NCI-H1436 treated with DMSO at 0.1 percent for 48 hours (cell line): ENCODE measurements at places on chromosomes 3 and 15.

DNA sequence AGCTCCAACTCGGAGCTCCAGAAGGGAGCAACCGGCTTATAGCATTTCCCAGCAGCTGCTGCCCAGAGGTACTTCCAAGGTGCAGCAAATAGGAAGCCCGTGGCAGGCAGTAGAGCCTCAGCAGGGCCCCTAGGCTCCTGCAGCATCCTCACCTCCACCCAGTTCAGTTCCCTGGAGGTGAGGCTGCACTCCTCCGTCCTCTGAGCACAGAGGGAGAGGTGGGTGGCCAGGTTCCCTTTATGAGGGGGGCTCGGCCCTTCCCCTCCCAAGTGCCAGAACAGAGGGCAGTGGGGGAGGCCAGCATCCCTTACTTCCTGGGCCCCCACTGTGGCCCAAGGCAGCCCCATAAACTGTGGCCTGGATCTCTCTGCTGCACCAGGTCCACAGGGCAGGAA lies 150.2 kb downstream of the ATP10A start:
- no peak for DNase-seq

DNA sequence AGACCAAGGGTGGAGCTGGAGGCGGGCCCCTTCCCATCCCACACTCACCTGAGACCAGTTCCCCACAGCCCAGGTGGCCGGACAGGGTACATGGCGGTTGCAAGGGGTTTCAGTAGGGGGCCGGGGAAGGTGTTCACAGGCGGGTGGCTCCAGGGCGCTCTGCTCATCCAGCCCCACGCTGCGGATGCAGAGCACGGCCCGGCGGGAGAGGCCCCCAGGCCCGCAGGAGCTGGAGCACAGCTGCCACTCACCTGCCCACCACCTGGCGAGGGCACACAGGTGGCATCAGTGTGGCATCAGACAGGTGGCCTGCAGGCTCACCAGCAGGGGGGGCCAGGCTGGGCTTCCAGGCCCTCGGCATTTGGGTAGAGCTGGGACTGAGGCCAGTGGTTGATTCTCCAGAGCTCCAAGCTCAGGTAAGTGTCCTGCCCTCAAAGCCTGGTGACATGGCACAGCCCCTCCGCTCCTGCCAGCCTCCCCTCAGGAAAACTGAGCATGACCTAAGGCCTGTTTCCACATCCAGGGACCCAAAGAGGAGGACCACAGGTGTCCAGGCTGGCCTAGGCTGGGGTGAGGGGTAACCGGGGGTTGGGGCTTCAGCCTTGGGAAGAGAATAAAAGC lies 43.8 kb downstream of the ADAMTS7 start:
- DNase-seq = no peak

DNA sequence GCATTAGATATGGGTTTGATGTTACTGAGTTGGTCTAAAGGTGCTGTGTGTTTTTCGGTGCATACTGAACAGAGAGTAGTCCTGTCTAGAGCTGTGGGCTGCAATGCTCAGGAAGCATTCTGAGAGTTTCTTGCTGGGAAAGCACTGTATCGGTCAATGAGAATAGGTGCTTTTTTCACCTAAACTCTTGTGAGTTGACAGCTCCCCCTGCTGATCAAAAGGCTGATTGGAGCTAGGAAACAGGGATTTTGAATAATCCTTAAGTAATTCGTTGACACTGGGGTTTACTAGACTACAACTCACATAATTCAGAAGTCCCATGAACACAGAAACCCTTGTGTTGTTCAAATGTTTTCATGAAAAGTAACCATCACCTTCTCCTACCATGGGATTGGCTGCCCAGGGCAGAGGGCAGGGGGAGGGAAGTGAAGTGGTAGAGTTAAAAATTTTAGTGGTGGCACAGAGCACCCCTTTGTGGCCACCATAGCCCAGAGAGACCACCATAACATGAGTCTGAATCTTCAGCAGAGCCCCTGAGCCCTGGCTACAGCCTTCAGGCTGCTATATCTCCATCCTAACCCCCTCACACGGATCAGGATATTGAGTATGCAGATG lies 13.0 kb upstream of the MANF start:
- no peak for DNase-seq

DNA sequence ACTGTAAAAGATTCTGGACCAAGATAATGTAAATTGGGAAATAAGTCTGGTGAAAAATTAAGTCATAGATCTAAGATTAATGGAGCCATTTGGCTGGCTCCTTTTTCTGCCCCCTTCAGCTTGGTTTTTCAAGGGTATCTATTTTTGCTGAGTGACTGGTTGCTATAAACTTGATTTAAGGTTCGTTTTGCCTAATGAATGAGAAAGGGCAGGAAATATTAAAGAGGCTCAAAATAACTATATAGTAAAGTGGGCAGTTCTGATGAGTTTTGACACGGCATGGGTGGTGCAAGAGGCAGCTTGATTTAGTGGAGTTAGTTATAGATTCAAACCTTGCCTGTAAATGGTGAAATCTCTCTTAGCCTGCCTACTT lies 140.7 kb downstream of the STAC start:
- no peak for DNase-seq

- DNase-seq = no peak
Measured at GRCh38 chr3:195828762-195829161, 17.0 kb upstream of the MUC4 start.

GRCh38 chr3:5022187-5022965 lies 43.1 kb downstream of the BHLHE40 start:
- no peak for DNase-seq

GRCh38 chr3:71168880-71169411 lies 414.6 kb downstream of the FOXP1 start:
- no peak for DNase-seq

GRCh38 chr15:70466895-70467529 lies 296.3 kb downstream of the UACA start:
- no peak for DNase-seq

DNA sequence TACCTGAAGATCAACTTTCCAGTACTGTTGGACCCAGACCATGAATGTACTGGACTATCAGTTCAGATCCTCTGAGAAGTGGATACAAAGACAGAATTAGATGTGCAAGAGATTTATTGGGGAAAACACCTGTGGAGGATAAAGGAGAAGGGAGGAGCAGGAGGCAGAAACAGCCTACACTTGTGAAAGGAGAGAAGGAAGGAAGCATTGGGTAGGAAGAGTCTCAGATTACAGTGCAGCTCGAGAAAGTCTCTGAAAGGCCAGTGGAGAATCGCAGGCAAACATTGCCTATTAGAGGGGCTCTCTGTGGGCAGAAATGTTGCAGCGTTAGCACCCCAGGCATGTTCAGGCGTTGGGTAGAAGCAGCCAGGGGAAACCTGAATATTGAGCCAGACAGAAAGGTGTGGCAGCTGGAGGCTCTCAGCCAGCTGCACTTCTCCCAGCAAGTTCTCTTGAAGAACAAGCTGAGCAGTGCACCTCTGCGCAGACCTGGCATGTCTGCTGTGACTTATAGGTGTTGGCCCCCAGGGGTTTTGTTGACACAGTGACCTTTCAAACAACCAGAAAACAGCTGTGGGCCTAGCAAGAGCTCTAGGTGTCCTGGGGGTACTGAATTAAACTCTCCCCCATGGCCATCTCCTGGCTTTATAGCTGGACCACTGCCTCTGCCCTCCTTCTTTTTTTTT lies 7.0 kb downstream of the CHST14 start:
- DNase-seq = no peak

DNA sequence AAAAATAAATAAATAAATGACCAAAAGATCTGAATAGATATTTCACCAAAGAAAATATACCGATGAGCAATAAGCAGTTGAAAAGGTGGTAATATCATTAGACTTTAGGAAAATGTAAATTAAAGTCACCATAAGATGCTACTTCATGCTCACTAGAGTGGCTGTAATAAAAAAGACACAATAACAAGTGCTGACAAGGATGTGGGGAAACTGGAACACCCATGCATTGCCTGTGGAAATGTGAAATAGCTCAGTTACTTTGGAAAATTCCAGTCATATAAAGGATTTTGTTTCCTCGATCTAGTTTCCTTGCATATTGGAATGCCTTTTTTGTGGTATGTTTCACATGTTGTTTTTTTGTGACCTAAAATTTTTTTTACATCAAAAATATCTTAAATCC lies 36.0 kb upstream of the LRIG1 start:
- no peak for DNase-seq

DNA sequence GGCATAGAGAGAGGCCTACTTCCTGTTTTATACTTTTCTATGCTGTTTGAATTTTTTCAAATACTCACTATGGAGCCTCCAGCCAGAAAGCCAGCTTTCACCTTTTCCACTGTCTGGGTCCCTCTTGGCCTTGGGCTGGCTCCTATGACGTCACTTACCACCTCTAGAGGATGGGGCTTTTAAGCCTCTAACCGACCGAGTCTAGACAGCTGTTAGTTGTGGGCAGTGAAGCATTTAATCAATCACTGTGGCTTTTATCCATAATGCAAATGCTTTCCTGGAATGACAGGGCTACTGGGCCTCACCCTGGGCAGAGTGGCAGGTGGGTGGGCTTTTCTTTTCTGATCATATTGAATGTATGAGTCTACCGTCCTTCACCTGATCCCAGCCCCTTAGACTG lies 61.9 kb downstream of the LRRK1 start:
- no peak for DNase-seq

DNA sequence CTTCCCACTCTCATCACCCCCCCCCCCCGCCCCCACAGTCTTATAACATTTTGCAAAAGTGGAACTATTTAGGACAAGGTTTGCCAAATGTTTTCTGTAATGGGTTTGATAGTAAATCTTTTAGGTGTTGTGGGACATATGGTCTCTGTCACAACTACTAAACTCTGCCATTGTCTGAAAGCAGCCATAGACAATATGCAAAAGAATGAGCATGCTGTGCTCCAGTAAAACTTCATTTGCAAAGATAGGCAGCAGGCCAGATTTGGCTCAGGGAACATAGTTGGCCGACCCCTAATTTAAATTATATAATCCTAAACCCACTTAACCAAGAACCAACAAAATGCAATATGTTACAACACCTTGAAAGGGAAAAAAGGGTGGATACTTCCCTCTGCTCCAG lies 46.4 kb downstream of the TIPARP start:
- DNase-seq = no peak
